ENCODE measurements at places on chromosomes 4 and X.

GRCh38 chr4:39975488-39976089 lies 2.1 kb downstream of the PDS5A start:
- no peak for DNase-seq

DNA sequence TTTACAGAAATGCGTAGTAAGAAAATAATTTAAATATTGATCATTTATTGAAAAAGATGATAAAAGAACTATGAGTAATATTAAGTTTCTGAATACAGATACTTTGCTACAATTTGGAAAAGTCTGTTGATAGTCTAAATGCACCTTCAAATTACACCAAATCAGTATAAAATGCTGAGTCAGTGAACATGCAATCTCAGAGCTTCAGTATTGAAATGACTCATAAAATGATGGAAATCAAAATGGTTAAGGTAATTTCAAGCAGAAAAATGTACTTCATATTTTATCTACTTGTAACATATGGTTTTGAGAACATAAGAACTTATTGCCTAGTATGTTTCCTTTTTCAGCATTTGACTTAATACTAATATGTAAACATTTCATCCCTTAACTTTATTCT lies 448.2 kb downstream of the PCDH10 start:
- no peak for DNase-seq

DNA sequence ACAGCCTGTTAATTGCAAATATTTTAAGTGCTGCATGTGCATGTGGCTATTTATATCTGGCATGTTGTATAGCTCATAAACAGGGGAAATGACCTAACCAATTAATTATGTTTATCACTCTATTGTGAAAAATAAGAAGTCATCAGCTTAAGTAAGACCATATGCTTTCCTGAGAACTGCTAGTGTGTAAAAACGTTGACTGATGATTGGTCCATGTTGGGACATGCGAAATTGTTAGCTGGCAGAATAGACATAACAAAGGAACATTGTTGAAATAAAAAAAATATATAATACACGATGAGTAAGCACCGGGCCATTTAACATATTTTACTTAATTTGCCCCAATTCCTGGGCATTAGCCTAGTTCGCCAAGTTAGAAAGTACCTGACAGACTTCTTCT lies 207.5 kb downstream of the ANK2 start:
- DNase-seq = no peak

GRCh38 chrX:9659571-9660195 lies 106.0 kb downstream of the GPR143 start:
- no peak for DNase-seq

- peak; percentile 84 for DNase-seq
These were observed 164.9 kb downstream of the DHX15 start for GRCh38 chr4:24419181-24420034.

DNA sequence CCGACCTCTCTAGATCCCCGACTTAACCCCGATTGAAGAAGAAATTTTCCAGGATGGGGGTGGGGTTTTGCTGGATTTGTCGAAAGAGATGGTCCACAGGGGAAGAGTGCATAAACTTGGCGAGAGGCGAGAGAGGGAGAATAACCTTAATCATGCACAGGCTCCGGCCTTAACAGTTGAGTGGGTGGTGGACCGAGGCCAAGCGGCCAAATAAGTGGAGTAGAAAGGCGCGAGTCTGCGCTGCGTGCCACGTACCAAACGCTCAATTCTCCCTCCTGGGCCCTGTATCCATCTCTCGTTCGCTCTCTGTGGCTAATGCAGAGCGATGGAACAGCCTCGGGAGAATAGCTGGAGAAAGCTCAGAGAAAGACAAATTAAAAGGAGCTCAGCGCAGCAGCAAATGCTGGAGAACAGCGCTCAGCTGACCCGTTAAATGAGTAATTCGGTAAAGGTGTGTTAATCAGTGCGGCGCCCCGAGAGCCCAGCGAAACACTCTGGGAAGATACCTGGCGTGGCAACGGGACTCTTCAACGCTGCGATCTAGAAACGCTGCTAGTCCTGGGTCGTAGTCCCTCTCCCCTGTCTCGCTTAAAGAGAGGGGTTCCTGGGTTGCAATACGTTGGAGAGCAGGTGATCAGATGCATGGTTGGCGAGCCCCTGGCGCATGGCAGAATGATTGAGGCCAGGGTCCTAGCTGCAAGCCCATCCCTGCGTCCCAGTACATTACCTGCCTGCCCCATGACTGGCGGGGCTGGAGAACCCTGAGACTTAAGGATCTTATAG lies 887 bp upstream of the IL1RAPL2 start:
- DNase-seq = no peak

DNA sequence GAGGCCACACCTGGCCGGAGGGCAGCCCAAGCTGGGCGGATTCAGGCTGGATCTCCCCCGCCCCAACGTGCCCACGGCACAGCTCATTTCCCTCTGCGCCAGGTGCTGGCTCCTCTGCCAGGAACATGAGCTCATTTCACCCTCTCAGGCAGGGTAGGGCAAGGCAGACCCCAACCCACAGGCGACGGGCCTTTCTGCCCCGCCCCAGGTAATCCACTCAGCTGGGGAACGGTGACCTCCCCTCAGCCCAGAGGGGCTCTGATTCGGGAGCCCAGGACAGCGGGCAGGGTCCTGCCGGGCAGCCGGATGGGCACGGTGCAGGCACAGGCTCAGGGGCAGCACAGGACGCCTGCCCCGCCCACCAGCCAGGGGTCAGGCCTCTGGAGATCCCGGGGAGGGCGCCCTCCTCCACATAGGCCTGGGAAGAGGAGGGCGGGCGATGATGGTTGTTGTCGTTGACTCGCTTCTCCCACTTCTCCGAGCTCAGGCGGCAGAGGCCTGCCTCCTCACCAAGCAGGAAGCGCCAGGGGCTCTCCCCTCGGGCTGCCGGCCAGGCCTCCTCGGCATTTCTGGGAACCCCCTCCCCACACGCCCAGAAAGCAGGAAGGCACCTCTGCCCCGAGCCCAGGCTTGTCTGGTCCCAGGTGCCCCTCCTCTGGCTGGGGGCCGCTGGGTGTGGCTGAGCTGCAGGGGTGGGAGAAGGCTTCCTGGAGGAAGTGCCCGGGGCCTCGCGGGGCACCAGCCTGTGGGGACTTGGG lies 31.1 kb downstream of the TACC3 start:
- DNase-seq = no peak

DNA sequence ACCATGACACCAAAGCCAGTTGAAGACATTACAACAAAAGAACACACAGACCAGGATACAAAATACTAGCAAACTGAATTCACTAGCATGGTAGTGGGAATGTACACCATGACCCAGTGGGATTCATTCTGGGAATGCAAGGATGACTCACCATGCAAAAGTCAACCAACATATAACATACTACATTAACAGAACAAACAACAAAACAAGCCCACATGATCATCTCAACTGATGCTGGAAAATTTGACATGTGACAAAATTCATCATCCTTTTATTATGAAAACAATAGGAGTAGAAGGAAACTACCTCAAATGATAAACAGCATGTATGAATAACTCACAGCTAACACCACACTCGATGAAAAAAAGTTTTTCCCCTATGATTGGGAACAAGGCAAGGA lies 190.2 kb downstream of the DCLK2 start:
- DNase-seq = no peak

- no peak for DNase-seq
These were observed 43.1 kb upstream of the FGF2 start for GRCh38 chr4:122783301-122784215.

- DNase-seq = no peak
These were observed 735.3 kb upstream of the TENM3 start for GRCh38 chr4:181507938-181508337.

DNA sequence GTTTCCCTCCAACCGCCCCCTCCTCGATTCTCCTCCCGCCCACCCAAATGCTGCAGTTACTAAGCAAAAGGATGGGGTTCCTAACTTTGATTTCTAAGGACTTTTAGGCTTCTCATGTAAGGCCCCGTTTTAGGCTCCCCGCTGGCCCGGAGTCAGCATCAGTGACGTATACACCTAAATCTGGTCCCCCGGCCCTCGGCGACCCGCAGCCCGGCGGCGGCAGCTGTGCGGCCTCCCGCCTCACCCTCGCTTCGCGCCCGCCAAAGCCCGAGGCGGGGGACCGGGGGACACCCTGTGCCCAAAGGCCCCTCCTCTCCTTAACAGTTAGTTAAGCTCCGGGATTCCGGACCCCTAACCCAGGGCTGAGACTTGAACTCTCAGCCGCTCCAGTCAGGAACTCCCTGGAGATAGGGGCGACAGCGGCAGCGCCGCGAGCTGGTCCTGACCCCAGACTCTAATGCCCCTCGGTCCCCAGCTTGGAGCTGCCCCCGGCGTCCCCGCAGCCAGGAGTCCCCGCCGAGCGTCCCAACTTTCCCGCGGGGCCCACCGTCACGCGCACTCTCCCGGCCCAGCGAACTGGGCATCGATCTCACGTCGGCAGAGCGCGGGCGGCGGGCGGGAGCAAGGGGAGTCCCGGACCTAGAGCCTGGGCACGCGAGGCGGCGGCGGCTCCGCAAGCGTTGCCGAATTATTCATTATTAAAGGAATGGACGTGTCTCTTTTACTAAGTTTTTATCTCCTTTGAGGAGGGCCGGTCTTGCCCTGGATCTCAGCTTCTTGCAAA lies 1.5 kb upstream of the NR3C2 start:
- DNase-seq = peak; percentile 55

DNA sequence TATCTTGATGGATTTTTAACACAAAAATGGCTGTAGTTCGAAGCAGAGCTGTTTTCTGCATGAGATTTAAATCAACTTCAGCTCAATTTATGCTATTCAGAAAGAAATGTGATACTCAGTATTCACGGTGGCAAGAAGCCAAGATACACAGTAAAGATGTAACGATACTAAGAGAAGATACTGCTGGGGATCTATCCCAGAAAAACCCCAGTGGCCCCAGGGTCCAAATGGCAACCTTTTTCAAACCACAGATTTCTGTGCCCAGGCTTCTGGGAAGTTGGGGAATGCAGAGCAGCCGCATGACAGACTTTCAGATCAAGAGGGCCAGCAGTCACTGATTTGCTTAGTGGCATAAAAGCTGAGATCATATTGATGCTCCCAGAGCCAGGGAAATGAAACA lies 353.9 kb downstream of the AFF2 start:
- DNase-seq = no peak

DNA sequence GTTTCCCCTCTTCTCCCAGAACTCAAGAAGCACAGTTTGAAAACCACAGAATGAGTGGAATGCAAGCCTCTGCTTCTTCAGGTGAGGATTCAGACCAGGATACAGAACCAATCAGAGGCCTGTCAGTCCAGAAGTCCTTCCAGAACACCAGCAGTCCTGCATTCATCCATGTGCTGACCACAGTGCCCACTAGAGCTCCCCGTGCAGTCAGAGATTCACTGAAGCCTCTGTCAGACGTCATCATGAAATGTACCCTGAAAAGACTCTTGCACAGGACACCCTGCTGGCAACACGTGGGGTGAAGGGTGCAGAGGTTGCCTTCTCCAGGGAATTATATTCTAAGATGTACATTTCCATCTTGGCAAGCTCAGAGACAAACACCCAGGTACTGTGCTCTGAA lies 75.9 kb upstream of the LSM6 start:
- DNase-seq = no peak

- no peak for DNase-seq
These were observed 86.8 kb downstream of the FRMPD4 start for GRCh38 chrX:12225107-12225506.

DNA sequence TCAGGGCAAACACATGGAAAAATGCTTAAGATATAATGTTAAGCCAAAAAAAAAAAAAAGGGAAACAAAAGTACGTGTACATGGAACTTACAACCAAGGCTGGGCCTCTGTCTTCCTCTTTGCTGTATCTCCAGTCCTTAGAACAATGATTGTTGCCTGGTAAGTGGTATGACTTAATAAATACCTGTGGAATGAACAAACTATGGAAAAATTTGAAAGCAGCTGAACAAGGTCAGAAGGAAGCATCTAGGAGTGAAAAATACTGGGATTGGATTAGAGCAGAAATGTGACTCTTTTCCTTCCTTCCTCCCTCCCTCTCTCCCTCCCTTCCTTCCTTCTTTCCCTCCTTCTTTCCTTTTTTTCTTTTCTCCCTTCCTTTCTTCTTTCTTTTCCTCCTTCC lies 54.2 kb upstream of the SMIM10 start:
- no peak for DNase-seq

GRCh38 chr4:44256414-44256813 lies 192.2 kb downstream of the KCTD8 start:
- DNase-seq = no peak

DNA sequence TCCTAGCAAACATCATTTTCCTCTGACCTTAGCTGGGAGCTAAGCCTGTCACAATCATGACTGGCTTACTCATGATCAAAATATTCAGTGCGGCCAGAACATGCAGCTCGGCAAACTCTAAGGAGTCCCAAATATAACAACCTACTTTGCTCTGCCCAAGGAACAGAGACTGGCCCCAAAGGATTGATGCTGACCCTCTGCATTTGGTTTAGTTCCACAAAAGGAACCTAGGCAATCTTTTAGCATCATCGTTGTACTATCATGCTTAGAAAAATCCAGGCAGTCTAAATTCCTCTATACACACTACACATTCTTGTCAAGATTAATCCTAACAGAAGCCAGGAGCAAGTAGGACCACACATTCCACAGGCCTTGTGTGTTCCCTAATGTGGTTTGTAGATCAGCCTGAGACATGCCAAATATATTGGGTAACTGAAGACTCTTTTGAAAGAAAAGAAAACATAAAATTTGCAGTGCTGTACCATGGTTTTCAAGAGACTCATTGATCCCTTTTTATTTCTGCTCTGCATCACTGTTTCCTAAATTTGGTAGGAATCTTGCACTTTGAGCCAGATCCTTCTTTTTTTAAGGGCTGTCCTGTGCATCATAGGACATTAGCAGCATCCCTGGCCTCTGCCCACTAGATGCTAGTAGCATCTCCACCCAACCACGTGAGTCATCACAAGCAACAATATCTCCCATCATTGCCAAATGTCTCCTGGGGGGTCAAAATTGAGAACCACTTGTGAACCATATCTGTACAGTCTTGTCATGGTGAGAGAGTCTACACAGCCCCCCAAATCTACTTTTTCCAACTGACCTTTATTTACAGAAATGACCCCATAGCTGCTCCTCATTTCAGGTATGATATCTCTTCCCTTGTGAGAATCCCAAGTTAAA lies 17.6 kb upstream of the CC2D2A start:
- no peak for DNase-seq

DNA sequence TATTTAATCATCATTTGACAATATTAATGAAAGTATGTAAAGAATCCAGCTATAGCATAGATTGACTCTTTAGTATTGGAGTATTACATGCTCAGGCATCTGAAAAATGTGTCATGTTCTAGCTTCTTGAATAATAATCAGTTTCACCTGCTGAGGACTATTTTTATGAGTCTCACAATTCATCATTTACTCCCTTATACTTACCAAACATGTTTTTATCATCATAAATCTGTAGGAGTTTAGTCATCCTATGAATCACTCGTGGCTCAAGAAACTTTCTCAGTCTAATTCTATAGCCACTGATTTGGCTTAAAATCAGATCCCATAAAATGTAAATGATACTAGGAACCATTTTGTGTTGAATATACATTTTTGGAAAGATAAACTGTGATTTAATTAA lies 1616.1 kb downstream of the C4orf33 start:
- no peak for DNase-seq

GRCh38 chr4:5757536-5757935 lies 46.5 kb downstream of the EVC start:
- DNase-seq = no peak

- no peak for DNase-seq
These were observed 41.5 kb downstream of the SHROOM3 start for GRCh38 chr4:76476571-76476970.
